CD4-positive, alpha-beta T cell treated with Interleukin-12 subunit alpha and Interleukin-12 subunit beta, for 1 hour (primary cell): ENCODE measurements at places on chromosomes 3 and 15.

GRCh38 chr3:40753291-40753770 lies 228.6 kb downstream of the ZNF621 start:
- DNase-seq, result no peak

GRCh38 chr3:100899440-100900091 lies 93.7 kb downstream of the ABI3BP start:
- DNase-seq, result no peak

DNA sequence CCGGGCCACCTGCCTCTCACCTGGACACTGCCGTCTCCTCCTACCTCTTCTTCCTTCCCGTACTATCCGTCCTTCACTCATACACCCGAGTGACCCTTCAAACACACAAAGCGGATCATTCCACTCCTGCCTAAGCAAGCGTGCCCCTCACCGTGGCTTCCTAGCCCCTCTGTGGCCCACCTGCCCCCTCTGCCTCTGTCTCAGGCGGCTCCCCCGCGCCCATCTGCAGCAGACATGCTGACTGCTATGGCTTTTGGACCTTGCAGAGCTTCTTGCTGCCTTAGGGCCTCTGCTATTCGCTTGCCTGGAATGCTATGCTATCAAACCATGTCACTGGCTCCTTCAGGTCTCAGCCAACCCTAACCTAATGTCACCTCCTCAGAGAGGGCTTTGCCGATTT lies 38.1 kb downstream of the SLC28A1 start:
- DNase-seq, result no peak

DNA sequence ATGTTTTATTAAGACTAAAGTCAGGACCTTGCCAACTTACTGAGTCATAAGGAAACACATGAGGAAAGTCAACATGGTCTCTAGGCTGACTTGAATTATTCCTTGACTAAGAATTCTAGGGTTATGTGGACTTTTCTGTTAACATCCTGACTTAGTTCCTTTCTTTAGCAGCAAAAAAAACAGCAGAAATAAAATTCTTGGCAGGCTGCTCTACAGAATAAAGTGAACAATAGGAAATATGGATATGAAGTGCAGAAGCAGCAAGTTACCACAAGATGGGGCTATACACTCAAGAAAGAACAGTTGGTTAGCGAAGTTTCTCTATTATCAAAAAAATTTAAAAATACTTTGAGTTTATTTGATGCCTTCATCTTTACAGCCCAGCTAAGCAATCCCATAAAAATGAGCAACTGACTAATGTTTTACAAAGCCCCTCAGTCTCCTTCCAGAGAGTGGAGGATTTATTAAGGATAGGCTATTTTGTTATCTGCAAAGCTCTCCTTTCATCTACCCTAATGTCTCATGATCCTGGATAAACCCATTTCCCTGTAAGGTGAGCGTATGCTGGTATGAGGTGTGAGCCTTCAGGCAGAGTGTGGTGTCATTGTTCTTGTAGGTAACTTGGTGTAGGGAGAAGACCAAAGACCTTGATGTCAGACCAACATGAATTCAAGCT lies 23.1 kb upstream of the MCCC1 start:
- DNase-seq, result peak; percentile 57

DNA sequence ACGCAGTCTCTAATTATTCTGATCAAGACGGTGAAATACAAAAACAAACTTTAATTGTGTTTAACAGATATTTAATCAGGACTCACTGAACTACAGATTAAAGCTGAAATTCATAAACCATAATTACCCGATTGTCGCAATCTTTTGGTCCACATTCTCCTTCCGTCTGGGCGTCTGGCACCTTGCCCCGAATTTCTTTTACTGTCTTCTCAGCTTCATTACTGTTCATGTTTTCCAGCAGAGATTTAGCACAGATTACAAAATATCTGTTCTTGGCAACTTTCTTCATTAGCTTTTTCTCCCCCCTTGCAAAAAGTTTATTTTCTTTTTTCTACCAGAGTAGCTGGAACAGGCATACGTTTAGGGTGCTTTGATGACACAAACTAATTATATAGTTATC lies 271.4 kb downstream of the TIGIT start:
- DNase-seq, result no peak

GRCh38 chr15:36356978-36357601 lies 222.3 kb upstream of the CDIN1 start:
- no peak for DNase-seq

DNA sequence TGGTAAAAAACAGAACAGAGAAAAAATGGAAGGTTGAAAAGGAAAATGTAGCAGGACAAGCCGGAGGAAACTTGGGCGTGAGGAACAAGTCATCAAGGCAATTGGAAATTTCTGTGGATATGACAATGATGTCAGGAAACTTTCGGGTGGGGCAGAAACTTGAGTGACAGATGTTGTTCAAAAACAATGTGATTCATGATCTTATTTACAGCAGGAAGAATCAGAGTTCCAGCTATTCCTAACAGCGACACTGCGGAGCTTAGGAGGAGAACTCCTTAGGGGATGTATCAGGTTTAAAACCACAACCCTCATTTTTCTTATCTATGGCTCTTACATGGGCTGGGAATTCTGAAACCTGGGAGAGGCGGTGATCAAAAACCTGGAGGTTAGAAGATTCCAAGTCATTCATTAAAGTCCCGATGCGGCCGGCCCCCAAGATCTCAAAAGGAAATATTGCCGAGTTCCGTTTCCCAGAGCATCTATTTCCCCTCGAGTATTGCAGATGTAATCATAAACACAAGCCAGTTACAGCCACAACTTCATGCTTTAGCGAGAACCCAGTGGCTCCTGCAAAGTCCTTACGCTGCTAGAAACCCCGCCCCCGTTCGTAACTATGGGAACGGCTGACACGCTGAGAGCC lies 659 bp upstream of the ARRDC4 start:
- no peak for DNase-seq

- no peak for DNase-seq
Observed at GRCh38 chr15:77033729-77034671, 36.9 kb downstream of the TSPAN3 start.
